ENCODE measurements at places on chromosomes 16 and 17. TPM values are rescaled to one million over a fixed set of nuclear protein-coding genes. Genes with fewer than 3 reads are reported as not detected.
A peak's percentile ranks its signal among the peaks of the same experiment; 100 is the strongest.

The C16orf96 gene
- 1.3 TPM for total RNA-seq

The ZDHHC7 gene
- 25.6 TPM for total RNA-seq

The SLC38A10 gene
- 51.7 TPM for total RNA-seq

DNA sequence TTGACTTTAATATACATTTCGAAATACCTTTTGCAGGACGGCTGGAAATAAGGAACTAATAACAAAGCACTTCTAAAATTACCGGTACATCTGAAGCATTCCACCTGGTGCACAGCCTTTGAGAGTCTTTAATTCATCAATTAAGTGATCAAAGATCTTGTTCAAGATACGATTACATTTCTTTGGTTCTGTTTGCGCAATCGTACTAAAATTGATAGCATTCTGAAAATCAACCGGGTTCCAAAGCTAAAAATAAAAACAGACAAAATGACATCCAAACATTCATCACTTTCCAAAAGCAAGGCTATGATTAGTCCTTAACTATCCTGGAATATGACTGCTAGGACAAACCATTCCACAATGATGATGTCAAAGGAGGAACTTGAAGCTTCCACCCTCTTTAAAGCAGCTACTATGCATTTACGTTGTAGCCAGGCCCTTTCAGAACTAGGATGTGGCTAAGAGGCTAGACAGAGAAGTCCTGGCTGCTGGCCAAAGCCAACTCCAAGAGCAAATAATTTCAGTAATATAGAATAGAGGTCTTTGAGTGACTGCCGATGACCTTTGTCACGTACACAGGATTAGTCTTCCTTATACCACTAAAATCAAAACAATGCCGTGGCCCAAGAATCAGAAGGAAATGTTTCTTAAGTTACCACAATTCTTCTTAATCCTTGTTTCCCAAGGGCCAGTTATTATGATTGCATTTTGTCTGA, 299.8 kb upstream of the PSMD7 start:
- no peak for DNase-seq

DNA sequence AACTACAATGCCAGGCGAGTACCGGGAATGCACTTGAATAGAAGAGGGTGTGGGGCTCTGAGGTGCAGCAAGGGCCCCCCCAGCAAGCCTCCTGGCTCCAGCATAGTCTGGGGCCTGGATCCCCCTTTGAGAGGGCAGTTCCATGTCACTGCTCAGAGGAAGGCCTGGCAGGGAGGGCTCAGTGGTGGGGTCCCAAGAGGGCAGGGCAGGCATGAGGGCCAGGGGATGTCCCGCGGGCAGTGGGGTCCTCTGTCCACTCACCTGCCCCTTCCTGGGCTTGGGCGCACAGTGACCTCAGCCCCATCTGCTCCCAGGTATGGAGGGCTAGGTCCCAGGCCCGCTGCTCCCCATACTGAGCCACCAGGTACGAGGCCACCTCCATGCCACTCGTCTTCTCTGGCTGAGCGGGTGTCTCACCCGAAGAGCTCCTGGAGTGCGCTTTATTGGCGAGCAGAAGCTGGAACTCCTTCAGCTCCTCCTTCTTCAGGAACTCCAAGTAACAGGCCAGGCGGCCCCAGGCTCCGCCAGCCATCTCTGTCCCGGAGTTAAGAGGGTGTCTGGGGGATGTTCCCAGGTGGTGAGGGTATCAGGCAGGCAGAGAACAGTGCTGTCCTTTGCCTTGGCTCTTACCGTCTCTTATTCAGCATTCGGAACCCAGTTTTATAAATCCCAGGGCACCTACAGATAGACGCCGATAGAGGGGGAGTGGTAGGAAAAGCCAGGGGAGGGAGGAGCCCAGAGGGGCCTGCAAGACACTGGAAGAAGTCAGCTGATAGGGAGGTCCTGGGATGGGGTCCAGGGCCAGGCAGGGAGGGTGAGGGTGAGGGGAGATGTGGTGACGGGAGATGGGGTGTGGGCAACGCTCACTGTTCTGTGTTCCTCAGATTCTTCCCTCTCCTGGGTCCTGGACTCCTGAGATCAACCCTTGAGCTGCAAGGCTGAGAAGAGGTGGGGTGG, 605 bp downstream of the NLRP1 start:
- no peak for DNase-seq

DNA sequence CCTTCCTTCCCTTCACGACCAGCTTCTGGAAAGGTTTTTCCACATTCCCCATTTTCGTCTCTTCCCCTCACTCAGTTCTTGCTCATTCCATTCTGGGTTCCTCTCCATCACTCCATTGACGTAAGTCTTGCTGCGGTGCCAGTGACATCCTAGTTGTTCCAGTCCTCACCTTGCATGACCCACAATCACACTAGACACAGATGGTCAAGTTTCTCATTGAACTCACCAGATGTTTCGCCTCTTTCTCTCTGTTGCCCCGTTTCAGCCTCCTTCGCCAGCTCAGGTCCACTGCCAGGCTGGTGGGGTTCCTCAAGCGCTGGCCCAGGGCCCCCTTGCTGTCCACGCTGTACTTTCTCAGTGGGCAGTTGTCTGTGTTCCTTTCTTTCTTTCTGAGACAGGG, 43.4 kb downstream of the CCDC42 start:
- no peak for DNase-seq

DNA sequence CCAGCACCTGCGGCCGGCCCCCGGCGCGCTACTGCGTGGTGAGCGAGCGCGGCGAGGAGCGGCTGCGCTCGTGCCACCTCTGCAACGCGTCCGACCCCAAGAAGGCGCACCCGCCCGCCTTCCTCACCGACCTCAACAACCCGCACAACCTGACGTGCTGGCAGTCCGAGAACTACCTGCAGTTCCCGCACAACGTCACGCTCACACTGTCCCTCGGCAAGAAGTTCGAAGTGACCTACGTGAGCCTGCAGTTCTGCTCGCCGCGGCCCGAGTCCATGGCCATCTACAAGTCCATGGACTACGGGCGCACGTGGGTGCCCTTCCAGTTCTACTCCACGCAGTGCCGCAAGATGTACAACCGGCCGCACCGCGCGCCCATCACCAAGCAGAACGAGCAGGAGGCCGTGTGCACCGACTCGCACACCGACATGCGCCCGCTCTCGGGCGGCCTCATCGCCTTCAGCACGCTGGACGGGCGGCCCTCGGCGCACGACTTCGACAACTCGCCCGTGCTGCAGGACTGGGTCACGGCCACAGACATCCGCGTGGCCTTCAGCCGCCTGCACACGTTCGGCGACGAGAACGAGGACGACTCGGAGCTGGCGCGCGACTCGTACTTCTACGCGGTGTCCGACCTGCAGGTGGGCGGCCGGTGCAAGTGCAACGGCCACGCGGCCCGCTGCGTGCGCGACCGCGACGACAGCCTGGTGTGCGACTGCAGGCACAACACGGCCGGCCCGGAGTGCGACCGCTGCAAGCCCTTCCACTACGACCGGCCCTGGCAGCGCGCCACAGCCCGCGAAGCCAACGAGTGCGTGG, 1.5 kb downstream of the NTN1 start:
- DNase-seq = no peak

DNA sequence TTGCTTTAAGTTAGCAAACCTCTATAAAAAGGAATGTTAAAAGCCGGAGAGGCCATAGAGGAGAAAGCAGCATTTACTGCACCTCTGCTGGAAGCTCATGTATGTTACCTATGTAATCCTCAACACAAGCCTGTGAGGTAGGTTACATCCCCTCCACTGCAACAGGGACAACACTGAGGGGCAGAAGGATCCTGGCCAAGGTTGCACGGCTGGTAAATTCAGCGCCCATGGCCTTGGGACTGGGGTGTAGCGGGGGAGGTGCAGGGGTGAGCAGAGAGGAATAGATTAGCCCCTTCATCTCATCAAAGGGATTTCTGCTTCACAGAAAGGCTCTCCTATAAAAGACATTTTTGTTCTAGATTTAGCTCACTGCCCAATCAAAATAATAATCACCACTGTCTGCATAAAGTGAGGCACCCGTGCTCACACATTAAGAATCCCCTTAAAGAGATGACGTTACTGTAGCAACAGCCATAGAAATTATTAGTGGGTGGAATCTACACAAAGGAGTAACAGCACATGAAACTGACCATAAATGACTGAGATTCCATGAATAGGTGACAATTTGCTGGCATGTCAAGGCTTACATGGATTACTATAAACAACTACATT, 3.3 kb downstream of the ZCCHC14 start:
- no peak for DNase-seq

- DNase-seq = no peak
These were observed 85.3 kb upstream of the LGALS9 start for GRCh38 chr17:27545562-27546229.

GRCh38 chr17:17462048-17462824, 14.6 kb upstream of the MED9 start:
- DNase-seq = no peak

GRCh38 chr17:51951741-51952140, 206.8 kb downstream of the CA10 start:
- no peak for DNase-seq

GRCh38 chr17:70137451-70138230, 31.7 kb upstream of the KCNJ2 start:
- no peak for DNase-seq

- DNase-seq = no peak
These were observed 11.9 kb downstream of the GSE1 start for GRCh38 chr16:85625053-85625452.

- no peak for DNase-seq
These were observed 1.7 kb upstream of the KCNJ16 start for GRCh38 chr17:70073310-70073709.

- peak; percentile 27 for DNase-seq
These were observed 62.3 kb upstream of the CDH5 start for GRCh38 chr16:66304151-66304550.

DNA sequence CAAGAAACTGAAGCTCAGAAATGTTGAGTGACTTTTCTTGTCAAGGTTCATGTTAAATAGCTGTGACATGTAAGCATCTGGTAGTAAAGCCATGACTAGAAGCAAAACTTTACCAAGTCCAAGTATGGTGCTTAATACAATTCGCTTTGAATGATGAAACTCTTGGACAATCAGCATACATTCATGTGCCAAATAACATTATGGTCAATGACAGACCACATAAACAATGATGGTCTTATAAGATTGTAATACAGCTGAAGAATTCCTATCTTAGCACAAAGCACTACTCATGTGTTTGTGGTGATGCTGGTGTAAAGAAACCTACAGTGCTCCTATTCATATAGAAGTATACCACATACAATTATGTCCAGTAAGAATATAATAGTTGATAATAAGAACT, 97.1 kb upstream of the RPRML start:
- DNase-seq = no peak

DNA sequence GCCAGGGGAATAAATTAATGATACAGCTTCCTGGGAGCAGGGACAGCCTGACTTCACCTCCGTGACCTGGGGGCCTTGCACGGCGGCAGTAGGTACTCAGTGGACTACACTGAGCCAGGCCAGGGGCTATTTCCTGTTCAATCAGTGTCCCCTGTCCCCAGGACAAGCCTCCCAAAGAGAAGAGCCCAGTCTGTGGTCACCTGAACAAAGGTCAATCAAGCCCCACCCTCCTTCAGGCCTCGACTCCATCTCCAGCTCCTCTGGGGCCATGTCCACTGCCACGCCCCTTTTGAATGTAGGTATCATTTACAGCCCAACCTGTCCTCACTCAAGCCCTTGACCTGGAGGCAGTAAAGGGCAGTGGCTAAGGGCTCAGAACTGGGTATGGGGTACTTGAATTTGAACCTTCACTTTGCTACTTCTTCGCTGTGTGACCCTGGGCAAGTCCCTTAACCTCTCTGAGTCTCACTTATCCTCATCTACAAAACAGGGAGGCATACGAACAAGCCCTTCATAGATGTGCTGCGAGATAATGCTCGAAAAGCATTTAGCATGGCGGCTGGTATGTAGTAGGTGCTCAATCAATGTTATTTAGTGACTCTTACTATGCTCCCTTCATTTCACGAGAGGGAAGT, 29.0 kb downstream of the MYH11 start:
- no peak for DNase-seq

- no peak for DNase-seq
These were observed at the start of gene TMC8 for GRCh38 chr17:78130437-78131101. Gene TMC8 (plus strand): TSS chr17:78130771. CDS start chr17:78131589, 818 bp downstream.

GRCh38 chr16:877242-878071, 76.9 kb upstream of the GNG13 start:
- DNase-seq = no peak

GRCh38 chr17:53900951-53901350, 78.2 kb downstream of the KIF2B start:
- DNase-seq = no peak

GRCh38 chr17:30226878-30227277, 8.6 kb downstream of the SLC6A4 start:
- no peak for DNase-seq

All from dorsolateral prefrontal cortex (tissue), 122 donors.